GM20000 (cell line): ENCODE measurements at places on chromosomes 2 and 18.
A peak's percentile ranks its signal among the peaks of the same experiment; 100 is the strongest.

GRCh38 chr18:35750929-35751328 is 169.4 kb downstream of the GALNT1 start:
- DNase-seq: no peak

GRCh38 chr2:220033546-220033945 is 406.1 kb downstream of the SLC4A3 start:
- DNase-seq: no peak

DNA sequence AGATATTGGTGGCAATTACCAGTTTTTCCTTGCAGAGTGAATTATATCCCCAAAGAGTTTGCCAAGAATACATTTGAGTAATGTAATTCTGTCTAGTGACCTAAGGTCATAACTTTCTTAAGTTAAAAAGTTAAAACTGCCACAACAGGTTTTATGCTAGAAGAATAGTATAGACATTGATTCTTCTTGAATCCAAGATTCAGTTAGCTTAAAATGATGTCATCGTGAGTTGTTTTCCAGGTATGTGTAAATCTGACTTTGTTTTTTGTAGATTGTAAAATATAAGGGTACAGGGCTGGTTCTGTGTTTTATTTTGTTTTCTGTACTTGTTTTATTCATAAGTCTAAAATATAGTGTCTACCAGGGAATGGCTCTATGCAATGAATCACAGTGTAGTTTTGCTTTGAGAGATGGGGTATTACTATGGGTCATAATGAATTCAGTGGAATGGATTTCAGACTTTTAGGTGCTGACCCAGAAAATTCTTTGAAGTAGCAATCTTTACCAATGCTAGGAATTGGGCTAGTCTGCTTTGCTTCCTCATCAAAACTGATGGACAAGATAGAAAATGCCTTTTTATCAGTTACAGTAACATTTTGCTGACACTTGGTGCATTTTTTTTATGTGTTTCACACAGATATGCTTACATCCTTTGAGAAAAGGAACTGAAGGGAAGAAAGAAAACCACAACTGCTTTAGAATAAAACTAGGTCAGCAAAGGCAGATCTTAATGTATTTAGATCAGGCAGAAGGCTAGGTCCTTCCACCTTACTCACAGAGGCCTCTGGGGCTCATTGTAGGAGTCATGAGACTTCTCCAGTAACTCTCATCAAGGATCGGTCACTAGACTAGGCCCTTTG is 20.8 kb upstream of the MGAT5 start:
- peak; percentile 24 for DNase-seq

DNA sequence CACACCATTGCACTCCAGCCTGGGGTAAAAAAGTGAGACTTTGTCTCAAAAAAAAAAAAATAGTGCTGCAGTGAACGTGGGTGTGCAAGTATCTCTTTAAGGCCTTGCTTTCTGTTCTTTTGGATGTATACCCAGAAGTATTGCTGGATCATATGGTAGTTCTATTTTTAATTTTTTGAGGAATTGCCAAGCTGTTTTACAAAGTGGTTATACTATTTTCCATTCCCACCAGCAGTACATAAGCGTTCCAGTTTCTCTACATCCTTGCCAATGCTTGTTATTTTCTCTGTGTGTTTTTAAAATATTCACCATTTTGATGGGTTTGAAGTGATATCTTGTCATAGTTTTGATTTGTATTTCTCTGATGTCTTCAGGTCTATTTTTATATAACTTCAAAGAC is 13.1 kb downstream of the ARMC9 start:
- DNase-seq: no peak

GRCh38 chr2:240566203-240567136 is 1.8 kb upstream of the RNPEPL1 start:
- peak; percentile 95 for DNase-seq

DNA sequence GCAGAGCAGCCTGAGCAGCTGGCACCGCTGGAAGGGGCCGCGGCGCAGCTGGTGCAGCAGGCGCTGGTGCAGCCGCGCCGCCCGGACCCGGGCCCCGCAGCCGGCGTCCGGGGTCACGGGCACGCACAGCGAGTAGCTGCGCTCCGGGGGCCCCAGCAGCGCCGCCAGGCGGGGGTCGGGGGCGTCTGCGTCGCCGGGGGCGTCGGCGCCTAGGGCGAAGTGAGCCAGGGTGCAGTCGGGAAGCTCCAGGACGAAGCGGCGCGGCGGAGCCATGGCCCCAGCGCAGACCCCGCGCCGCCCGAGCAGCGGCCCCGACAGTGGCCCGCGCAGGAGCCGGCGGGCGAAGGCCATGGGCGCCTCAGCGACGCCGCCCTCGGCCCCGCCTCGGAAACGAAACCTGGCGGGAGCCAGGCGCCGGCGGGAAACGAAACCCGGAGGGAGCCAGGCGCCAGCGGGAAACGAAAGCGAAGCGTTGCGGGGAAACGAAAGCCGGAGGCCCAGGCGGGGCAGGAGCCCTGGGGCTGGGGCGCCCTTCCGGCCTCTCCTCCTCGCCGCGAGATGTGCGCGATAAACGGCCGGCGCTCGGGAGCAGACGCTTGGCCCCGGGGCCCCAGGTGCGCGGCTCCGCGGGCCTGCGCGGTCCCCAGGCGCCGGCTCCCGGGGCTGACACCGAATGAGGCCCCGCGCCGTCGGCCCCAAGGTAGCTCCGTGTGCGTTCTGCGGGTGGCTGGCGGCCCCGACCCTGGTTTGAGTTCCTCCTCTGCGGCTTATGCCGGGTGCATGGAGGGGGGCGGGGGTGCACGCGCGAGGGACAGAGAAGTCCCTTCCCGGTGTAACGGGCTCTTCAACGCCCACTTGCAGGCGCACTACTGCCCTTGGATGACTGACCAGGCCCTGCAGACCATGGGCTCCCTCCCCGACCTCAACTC is at the start of gene CMPK2:
Gene CMPK2, minus strand, starts transcription at position 562 of the 929 bp plus-strand sequence. Its CDS starts 211 bp downstream, at position 351.
- DNase-seq: peak; percentile 93

- DNase-seq: no peak
These were observed 68.6 kb downstream of the METTL8 start for GRCh38 chr2:171365232-171365631.
